ENCODE measurements at places on chromosomes 3 and 15.
A peak's percentile ranks its signal among the peaks of the same experiment; 100 is the strongest.

GRCh38 chr3:49785565-49786356 lies 581 bp downstream of the IP6K1 start:
- peak; percentile 17 for DNase-seq

DNA sequence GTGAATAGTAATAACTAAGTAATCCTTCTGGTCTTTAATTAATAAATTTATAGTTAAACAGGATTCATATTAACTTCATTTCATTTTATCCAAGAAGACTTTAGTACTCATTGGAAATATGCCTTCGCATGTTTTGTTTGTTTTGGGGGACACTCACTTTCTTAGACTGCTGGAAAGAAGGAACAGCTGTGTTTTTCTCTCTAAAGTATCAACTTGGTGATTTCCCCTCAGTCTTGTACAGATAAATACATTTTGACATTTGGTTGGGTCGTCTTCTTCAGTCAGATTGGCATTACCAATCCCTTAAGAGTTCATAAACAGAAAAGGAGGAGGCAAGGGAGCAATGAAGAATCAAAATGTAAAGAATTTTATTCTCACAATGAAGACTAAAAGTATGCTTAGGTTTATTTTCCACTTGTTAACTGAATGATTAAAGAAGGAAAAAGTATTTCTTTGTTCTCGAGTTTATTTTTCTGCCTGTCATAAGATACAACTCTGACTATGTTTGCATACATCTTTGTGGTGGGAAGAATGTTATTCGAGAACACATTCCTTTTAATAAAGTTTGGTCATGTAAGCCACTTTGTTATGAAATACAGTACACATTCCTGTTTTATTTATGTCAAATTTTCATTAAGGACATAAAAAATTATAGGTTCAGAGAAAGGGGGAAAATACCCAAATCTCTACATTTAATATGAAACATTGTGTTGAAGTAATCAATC lies 140.2 kb downstream of the GMNC start:
- DNase-seq: no peak

DNA sequence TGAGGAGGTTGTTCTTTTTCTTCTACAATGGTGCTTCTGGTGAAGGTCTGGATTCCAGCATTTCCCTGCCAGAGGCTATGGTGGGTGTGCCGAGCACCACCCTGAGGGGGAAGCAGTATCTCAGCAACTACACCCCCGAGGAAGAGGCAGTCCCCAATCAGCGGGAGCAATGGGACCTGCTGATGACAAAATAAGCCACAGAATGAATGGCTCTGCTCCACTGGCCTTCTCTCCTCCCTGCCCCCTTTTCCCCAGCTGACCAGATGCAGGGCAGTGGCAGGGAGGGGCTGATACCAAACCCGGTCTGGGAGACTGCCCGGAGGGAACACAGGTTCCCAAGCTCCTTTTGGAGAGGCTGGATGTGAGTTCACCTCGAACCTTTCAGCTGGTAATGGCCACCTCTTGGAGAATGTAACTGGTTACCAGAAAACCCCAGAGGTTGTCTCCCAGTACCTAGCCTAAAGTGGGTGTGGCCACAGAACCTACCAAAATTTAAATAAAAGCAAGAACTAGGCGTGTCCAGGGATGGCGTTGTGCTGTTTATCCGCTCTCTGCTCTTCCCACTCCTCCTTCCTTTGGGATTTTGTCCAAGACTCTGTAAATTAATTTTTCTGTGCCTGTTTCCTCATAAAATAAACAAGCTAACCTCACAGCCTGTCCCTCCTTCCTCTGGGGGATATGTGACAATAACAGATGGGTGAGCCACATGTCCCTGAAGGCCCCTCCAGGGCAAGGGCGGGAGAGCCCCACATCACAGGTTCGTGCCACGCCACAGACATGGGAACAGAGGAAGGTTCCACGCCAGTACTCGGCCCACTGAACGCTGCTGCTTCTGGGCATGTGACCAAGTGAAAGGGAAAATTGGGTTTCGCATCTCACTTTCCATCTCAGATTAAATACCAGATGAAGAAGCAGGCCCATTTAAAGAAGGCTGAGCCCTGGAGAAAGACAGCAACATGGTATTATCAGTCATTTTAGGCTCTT lies 35.1 kb upstream of the SPTBN5 start:
- no peak for DNase-seq

DNA sequence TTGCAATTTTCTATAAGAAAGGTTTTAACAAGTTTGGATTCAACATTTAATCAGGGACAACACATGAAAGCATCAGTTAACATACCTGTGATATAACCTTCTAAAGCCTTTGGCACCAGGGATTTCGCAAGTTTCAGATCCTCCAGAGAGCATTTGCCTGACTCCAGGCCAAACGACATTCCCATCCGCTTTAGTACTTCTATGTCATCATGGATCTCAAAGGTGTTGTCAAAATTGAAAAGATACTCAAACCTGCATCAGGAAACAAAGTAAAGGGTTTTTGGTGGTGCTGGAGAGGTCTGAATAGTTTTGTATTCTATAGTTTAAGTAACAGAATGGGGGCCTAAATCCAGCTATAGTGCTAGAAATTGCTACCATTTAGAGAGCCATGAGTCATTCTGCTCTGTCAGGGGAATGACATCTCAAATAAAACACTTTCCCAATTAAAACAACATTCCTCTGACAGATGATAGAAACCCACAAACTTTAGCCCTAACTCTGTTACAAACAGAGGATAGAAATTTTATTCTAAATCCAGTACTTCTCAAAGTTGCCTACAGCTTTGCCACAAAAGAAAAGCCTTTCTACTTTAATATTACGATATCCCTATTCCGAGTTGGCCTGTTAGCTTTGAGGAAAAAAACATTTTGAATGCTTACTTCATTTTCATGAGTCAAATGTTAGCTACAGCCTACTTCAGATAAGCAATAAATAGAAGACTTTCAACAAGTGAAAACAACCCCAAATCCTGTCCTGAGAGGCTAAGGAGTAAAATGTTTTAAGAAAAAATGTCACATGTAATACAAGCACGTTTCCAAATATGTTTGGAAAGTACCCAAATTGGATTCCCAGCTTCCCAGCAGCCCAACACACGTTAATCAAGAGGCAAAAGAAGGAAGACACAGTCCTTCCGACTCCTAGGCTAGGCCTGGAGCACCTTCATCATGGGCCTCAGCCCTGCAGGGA lies 83.4 kb downstream of the ATP1B3 start:
- no peak for DNase-seq

DNA sequence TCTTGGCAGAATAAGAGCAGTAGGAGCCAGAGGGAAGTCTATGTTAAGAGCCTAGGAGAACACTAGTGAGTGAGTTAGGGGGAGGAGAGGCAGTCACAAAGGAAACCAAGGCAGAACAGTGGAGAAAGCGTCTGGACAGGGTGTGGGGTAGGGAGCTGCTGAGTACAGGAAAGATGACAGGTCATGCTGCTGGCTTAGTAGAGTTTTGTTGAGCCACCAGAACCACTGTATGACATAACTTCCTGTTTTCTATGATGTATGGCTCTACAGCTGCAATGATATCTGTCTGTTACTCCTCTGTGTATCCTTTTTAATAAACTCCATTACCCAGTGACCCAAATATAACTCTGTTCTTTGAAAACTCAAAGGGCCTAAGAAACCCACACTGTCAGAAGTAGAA lies 10.6 kb upstream of the STT3B start:
- peak; percentile 57 for DNase-seq

DNA sequence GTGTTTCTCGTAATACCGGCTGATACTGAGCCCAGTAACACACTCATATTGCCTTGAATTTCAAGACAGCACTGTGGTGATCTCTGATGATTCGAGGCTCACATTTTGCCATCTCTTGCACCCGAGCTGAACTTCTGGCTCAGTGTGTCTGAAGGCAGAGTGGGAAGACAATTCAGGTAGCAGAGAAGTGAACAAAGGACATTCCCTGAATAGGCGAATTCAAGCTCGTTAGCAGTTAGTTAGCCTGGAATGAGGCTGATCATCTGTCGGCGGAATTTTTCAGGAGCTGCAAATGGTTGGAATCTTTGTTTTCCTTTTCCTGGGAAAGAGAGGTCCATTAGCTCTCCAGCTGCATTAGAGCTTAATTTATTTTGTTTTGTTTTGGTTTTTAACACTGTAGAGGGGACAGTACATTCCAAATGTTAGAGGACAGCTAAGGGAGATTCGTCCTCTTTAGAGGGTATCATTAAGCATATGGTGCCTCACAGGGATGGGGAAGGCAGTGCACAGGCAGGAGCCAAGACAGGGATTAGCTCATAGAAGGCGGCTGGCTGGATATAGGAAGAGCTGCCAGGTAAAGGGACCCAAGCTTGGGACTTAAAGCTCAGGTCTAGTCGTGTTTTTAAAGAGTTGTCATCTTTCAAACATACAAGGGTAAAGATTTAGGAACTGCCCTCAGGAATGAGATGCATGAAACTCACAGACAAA lies 119.7 kb upstream of the DLG1 start:
- DNase-seq: no peak

GRCh38 chr3:31704591-31705179 lies 172.0 kb downstream of the STT3B start:
- no peak for DNase-seq

DNA sequence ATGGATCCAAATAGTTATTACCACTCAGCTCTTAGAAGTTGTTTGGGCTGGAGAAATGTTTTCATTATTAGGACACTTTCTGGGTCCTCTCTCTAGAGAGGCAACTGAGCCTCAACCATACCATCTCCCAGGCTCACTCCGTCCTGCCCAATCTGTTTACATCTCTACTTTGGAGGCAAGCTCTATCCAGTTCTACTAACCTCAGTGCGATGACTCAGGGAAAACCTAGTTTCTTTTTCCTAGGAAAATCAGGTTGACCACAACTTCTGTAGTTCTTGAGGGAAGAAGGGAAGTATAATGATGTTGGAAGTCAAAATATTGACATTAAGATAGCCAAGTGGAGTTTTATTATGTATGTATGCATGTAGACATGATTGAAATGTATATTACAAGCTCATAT lies 40.4 kb downstream of the LPP start:
- DNase-seq: no peak

DNA sequence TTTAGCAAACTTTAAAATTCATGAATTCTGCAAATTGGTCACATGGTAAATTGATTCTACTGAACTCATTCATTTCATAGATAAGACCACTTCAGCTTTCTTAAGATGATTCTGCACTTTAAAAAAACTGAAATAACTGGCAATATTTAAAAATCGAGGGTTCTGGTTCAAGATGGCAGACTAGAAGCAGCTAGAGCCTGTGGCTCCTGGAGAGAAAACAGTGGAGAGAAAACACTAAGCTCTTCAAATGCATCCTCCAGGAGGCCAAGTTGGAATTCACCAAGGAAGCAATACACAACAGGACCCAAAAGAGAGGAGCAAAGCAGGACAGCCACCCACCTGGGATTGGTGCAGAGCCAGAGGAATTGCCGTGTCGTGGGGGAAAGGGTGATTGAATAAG lies 132.1 kb downstream of the SPATA16 start:
- no peak for DNase-seq

DNA sequence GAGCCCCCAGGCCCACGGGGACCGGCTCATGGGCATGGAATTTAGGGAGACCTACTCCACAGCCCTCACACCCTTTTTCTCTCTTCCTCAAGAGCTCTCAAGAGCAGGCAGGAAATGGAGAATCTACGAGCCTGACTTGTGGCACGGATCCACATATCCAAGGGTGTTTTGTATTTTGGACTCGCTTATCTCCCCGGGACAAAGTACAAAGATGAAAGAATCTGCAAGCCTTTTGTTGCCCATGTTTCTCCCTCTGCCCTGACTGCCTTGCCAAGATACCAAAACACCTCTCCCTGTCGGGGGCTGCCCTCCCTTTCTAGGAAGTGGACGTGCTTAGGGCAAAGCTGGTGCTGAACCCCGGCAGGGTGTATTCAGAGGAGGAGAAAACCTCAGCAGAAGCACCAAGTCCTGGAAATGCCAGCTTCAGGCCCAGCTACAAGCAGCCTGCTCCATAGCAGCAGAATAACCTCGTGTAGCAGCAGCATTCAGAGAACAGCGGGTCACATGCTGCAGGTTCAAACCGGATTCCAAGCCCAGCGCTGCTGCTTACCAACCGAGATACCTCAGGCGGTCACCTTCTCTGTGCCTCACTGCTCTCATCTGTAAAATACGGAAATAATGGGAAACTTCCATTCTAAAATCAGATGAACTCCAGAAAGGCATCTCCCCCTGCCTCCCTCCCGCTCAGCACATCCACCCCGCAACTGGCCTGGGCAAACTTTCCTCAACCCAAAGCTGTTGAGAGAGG lies 35.2 kb downstream of the DNASE1L3 start:
- no peak for DNase-seq

DNA sequence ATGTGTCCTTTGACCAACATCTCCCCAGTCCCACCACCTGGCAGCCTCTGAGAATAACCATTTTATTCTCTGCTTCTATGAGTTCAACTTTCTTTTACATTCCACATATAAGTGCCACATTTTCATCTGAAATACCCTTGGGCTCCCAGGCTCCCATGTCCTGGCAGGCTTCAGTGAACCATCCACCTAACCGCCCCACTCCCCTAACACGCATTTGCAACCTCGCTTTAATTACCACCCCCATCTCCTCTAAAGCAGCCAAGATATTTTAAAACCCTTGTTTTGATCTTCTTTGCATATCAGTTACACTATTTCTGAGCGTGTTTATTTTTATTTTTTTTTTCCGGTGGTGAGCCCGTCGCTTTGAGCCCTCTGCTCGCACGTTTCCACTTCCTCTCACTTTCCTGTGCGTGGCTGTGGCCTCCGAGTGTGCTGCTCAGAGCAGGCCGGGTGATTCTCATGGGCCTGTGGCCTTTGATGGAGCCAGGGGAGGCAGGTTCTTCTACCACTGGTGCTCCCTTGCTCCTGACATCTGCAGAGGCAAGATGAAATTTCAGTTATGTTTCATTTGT lies 195.4 kb upstream of the LPP start:
- DNase-seq: peak; percentile 53

- DNase-seq: no peak
Measured at GRCh38 chr3:181629711-181630110, 82.0 kb upstream of the SOX2 start.

- no peak for DNase-seq
Measured at GRCh38 chr3:48595526-48596121, 495 bp upstream of the COL7A1 start.

DNA sequence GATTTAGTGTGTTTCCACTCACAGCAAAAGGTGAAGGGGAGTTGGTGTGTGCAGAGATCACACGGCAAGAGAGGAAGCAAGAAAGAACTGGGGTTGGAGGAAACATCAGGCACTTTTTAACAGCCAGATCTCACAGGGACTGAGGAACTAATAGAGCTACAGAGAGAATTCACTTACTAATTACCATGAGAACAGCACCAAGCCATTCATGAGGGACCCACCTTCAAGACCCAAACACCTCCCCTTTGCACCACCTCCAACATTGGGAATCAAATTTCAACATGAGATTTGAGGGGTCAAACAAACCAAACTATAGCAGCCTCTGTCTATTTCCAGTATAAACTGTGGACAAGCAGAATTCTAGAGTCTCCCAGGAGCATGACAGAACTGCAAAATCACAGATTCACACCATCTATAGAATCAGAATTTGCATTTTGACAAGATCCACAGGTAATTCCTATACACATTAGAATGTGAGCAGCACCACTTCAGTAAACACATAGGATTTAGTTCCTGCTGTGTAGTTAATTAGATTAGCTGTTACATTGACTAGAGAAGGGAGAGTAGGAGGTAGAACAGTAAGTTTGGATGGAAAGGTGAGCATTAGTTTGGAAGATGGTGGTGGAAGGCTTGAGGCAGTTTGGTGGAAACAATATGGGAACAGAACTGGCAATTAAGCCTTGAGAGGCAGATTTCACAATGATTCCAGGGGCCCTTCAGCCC lies 311.7 kb downstream of the NSUN3 start:
- no peak for DNase-seq

All from CD4-positive, alpha-beta T cell treated with Interleukin-2 at 100 ng/mL for 4 hours (primary cell).